ENCODE measurements at places on chromosomes 2 and 18.

DNA sequence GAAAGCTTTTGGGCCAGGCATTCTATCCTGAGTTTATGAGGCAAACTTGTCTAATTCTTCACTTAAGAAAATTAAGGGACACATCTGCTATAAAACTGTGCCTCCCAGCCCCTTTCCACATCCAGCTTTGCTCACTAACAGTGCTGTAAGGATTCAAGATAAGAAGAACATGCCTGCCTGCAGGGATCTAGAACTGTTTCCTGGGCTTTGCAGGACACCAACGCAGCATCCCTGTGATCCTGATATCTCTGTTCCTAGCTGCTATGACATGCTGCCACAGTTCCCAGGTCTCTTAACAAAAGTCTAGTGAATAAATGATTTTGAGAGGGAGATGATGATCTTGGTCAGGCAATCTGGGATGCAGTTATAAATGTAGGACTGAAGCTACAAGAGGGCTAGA is 12.4 kb downstream of the B4GALT6 start:
- DNase-seq, result no peak

- DNase-seq, result no peak
Observed at GRCh38 chr2:136980303-136980702, 215.0 kb downstream of the THSD7B start.

DNA sequence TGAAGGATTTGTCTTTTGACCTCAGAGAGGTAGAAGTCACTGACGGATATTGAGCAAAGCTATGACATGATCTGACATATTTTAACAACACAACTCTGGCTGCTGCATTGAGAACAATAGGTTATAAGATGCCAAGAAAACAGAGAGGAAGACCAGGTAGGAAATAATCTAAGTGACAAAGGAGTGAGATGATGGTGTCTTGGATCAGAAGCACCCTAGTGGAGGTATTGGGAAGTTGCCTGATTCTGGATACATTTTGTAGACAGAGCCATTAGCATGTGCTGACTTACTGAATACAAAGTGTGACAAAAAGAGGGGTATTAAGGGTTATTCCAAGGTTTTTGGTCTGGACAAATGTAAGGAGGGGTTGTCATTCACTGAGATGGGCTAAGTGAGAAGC is 1438.1 kb downstream of the DPP10 start:
- no peak for DNase-seq

DNA sequence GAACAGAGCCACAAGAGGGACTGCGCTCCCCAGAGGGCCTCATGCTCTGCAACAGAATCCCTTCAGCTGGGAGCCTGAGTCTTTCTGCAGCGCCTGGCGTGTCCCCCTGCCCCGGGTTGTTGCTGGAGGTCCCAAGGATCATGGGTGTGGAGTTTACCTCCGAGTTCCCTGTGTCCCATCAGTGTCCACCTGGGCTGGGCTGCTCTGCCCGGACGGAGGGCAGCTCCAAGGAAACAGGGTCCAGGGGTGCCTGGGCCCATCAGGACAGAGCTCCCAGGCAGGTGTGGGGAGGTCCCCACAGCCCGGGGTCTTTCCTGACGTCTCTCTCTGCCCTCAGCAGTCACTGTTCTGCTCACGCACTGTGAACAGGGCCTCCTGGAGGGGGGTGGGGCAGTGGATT is 63.5 kb downstream of the EMILIN2 start:
- DNase-seq, result no peak

DNA sequence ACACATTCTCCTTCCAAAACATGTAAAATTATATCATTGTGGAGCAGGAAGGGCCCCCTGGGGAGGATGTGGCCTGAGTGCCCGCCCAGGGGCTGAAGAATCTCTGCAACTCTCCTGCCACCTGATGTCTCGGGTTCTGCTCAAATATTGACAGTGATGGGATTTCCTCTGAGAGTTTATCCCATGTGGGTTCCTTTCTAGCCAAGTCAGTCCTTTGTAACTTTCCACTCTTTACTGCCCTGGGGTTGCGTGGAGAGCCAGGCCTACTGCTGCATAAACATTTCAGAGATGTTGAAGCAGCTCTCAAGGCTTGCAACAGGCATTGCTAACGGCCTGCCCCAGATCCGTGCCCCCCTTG is 4.0 kb upstream of the RAB17 start:
- DNase-seq, result no peak

DNA sequence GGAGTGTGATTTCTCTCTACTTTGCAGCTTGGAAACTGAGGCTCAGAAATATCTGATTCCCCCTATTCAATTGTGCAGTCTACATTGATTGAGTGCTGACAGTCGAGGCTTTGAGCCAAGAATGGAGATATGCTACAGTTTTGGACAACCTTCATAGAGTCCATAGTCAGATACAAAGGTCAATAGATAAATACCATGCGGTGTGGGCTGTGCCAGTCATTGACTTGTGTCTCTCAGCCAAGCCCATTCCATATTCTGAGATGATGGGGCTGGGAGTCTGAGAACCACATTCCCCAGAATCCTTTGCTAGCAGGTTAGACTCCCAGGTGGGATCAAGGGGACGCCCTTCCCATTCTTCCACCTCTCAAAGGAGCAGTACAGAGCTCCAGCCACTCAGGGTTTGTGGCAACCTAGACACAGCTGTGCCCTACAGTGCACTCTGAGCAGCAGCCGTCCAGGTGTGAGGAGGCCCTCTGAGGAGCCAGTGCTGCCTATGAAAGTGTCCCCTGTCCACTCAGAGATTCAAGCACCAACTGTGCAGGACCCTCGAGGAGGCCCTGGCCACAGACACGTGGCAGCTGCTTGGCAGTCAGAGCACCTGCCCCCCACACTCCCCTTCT is 348.3 kb downstream of the CYRIA start:
- no peak for DNase-seq

DNA sequence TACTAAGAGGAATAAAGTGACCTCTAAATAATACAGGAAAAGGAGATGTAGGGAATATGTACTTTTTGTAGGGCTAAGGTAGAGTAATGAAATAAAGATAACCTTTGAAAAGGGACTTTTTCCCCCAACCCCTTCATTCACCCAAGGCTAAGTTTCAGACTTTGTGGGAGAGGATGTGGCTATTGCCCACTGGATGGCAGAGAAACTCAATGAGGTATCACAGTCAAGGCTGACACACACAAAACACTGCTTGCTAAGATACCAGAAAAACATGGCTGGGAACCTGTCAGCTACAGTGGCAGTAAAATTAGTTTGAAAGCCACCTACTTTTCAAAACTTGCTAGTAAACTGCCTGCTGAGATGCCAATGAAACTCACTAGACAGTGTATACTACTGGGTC is 158.8 kb upstream of the WDSUB1 start:
- DNase-seq, result no peak

DNA sequence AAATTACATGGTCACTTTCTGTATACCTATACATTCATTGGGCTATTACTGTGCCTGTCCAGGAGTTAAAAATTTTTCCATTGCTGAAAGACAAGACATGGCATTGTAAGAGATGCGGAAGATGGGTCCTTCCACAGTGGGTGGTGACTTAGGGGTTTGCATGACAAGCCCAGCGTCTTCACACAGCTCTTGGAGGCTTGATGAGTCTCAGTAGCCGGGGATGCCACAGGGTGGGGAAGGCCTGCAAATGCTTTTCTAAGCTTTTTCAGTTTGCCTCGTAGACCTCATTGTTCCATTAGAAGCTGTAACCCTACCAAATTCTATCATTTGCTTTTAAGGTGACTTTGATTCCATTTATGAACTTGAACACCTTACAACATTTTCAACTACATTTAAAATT is 18.1 kb upstream of the MAPRE3 start:
- DNase-seq, result no peak

DNA sequence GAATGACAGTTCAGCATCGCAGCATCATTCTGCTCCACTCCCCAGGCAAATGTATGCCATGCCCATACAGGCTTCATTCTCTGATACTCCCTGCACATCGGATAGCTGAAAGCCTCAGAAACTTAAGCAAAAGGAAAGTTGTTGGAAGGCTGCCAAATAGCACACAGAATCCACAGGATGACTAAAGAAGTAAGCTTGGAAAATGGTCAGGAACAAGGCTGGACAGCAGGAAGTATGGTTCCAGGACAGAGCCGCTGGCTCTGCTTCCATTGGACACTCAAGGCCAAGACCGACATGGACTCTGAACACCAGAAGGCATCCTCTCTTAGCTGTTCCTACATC is 256.5 kb downstream of the CDH20 start:
- no peak for DNase-seq

DNA sequence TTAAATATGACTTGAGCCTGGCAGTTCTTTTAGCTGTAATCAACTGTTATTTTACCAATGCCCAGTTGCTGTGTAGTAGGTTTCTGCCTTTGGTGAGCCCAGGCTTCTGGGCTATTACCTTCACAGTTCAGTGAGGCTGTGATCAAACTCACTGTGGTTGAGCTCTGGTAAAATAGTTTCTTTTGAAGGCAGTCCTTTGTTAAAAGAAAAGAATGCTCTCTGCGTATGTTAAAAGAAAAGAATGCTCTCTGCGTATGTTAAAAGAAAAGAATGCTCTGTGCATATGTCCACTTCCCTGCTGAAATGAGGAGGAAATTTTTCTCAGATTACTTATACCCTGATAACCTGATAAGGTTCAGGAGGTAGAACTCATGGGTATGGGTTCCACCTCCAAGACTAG is 244.3 kb downstream of the RNF144A start:
- DNase-seq, result no peak

DNA sequence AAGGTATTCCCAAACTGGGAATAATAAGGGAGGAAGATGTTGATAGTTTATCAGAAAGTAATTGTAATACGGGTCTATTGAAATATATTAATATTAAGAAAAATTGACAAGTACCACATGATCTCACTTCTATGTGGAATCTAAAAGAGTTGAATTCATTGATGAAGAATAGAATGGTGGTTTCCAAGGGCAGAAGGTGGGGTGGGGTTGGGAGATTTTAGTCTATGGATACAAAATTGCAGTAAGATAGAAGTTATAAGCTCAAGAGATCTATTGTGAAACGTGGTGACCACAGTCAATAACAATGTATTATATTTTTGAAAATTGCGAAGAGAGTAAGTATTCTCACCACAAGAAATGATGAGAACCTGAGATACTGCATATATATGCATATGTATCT is 38.9 kb downstream of the COL3A1 start:
- no peak for DNase-seq

- DNase-seq, result no peak
Observed at GRCh38 chr18:31603315-31603714, 11.6 kb downstream of the TTR start.

DNA sequence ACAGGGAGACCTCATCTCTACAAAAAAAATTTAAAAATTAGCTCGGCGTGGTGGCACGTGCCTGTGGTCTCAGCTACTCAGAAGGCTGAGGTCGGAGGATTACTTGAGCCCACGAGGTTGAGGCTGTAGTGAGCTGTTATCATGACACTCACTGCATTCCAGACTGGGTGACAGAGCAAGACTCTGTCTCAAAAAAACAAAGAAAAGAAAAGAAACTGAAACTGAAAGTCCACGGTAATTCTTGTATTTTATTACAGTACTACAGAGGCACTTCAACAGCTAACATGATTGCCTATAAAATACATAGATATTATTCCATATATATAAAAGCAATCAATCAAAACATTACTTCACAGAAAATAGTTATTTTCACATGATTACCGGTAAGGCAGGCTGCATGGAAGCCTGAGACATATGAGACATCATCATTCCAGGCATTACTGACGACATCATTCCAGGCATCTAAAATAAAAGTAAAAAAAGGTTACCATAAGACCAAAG is 23.1 kb downstream of the PRPF40A start:
- peak; percentile 39 for DNase-seq

- DNase-seq, result no peak
Observed at GRCh38 chr2:38505779-38506178, 96.9 kb downstream of the HNRNPLL start.

- DNase-seq, result no peak
Observed at GRCh38 chr2:121698318-121698930, 38.3 kb downstream of the NIFK start.

DNA sequence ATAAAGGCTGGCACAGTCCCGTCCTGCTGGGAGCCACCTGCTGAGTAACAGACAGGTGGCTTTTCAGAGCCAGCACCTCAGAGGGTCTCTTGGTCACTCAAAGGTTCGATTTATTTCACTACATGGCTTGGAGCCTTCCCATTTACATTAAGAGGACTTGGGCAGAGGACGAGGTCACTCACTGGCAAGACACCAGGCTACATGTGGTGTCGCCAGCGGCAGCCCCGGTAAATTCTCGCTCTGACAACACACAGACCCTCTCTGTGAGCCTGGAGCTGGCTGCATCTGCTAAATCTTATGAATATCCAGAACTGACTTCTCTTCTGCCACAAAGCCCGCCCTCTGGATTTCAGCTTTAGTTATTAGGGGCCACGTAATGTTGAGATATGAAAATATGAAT is 254.7 kb downstream of the VAPA start:
- DNase-seq, result no peak

DNA sequence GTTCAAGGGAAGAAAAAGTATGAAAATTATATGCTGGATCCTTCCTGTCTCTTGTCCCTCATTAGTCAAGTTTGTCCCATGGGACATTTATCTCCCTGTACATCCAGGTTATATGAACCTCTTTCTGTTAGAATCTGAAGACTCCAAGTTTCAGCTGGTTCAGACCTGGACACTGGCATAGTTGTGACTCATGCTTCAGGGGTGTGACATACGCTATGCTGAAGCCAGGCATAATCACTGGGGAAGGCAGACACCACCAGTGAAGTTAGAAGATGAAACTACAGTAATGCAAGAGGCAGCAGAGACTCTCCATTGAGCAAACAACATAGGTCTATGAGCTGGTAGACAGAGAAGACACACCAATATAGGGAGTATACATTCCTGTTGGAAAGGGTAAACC is 269.7 kb upstream of the SLC8A1 start:
- DNase-seq, result no peak

DNA sequence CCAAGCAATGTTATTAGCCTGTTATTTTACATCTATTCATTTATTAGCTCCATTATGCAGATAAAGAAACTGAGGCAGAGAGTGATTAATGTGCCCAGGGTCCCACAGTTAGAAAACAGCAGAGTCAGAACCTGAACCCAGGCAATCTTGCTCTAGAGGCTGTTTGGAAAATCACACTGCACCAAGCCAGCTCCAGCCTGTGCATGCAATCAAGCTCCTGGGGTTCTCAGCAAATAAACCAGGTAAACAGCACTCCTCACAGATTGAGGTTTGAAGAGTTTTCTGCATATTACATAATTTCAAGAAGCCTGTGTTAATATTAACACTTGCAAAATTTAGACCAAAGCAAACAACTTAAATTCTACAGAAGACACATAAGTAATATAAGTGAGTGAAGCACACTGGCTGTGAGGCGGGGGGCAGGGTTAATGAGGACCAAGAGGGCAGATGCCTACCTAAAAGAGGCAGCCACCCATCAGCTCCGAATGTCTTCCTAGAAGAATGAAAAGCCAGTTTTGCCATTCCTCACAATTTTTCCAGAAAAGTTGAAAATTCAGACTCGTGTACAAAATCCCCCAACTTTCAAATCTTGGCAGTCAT is 35.4 kb downstream of the CACNB4 start:
- DNase-seq, result no peak

- no peak for DNase-seq
Observed at GRCh38 chr2:142131010-142131669, at the start of gene LRP1B. Gene LRP1B, minus strand, starts transcription at chr2:142131016. Its CDS starts 287 bp downstream, at chr2:142130729.
